Heart left ventricle (tissue), 16 donors: ENCODE measurements at places on chromosomes 13 and 19.

- H3K4me3 ChIP-seq = no peak overlapping the region
- no peak overlapping the region for H3K27ac ChIP-seq
- H3K27me3 ChIP-seq = no peaks in the 10 kb centered on the region
- H3K4me1 ChIP-seq = no peaks in the 10 kb centered on the region
- DNase-seq = no peak
- no peaks in the 10 kb centered on the region for H3K36me3 ChIP-seq
Observed at GRCh38 chr13:63944911-63945310, 2529.3 kb upstream of the PCDH20 start.

GRCh38 chr19:42111811-42112210, 20.4 kb downstream of the POU2F2 start:
- H3K36me3 ChIP-seq = no peaks in the 10 kb centered on the region
- H3K27ac ChIP-seq = no peak overlapping the region
- no peak for DNase-seq
- H3K4me1 ChIP-seq = no peaks in the 10 kb centered on the region
- no peak overlapping the region for H3K4me3 ChIP-seq

DNA sequence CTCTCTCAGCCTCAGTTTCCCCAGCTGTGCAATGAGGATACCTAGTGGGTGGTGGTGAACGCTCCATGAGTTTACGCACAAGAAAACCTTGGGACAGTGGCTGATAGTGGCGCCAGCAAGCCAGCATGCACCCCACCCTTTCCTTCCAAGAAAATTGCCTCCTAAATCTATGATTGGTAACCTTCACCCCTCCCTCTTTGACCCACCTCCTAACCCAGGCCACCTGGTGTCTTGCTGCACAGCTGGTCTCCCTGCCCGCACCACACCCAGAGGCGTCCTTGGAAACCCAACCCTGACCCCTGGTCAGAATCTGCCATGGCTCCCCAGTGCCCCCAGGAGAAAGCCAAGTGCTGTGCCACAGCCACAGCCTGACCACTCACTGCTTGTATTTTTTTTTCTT, 22.8 kb upstream of the BCL3 start:
- no peak for DNase-seq
- no peaks in the 10 kb centered on the region for H3K27me3 ChIP-seq
- H3K4me3 ChIP-seq = no peak overlapping the region
- H3K36me3 ChIP-seq = no peaks in the 10 kb centered on the region
- no peak overlapping the region for H3K27ac ChIP-seq

- peaks cover 77% of the 10 kb centered on the region for H3K36me3 ChIP-seq
- no peaks in the 10 kb centered on the region for H3K27me3 ChIP-seq
- H3K4me3 ChIP-seq = no peak overlapping the region
Observed at GRCh38 chr19:4712771-4713170, 10.9 kb downstream of the DPP9 start.

- H3K4me3 ChIP-seq = no peak overlapping the region
- no peaks in the 10 kb centered on the region for H3K36me3 ChIP-seq
- peaks cover 31% of the 10 kb centered on the region for H3K4me1 ChIP-seq
- H3K27me3 ChIP-seq = no peaks in the 10 kb centered on the region
Observed at GRCh38 chr13:43983373-43983772, 103.7 kb downstream of the LACC1 start.

GRCh38 chr19:18063463-18063862, 23.3 kb downstream of the IL12RB1 start:
- no peaks in the 10 kb centered on the region for H3K36me3 ChIP-seq
- no peak overlapping the region for H3K4me3 ChIP-seq
- H3K4me1 ChIP-seq = peaks cover 4% of the 10 kb centered on the region

GRCh38 chr13:33150662-33151061, 134.4 kb downstream of the KL start:
- no peak overlapping the region for H3K4me3 ChIP-seq
- H3K27ac ChIP-seq = peak overlapping the region; percentile 8
- H3K36me3 ChIP-seq = peaks cover 11% of the 10 kb centered on the region
- H3K27me3 ChIP-seq = no peaks in the 10 kb centered on the region
- peaks cover 18% of the 10 kb centered on the region for H3K4me1 ChIP-seq

- H3K27ac ChIP-seq = no peak overlapping the region
- H3K27me3 ChIP-seq = no peaks in the 10 kb centered on the region
- H3K36me3 ChIP-seq = no peaks in the 10 kb centered on the region
- no peaks in the 10 kb centered on the region for H3K4me1 ChIP-seq
Observed at GRCh38 chr13:64029343-64030093, 2613.9 kb upstream of the PCDH20 start.
